ENCODE measurements at places on chromosomes 1 and 21.

DNA sequence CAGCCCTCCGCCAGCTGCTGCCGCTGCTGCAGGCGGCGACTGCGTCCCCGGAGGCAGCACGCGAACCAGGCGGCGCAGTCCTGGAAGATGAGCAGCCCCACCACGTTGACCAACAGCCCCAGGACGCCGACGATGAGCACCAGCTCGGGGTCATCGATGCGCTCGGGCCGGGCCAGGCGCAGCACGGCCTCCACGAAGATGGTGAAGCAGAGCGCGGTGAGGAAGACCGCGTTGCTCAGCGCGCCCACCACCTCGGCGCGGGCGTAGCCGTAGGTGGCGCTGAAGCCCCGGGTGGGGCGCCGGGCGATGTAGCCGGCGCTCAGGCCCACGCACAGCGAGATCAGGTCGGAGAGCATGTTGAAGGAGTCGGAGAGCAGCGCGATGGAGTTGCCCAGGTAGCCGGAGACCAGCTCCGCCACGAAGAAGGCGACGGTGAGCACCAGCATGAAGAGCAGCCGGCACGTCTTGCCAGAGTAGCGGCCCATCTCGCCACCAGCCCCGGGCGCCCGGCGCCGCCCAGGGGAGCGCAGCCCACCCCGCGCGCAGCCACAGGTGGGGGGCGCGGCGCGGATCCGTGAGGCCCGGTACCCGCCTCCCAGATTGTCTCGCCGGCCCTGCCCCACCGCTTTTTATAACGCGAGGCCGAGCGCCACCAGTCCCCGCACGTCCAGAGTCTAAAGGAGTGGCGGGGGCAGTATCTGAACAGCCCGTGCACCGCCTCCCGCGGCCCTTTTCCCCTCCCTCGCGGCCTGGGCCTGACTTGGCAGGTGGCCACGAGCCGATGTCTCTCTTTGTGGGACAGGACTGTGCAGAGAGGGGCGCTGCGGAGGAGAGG lies at the start of gene SLC30A10:
Gene SLC30A10 (minus strand): TSS at position 602 of the 835 bp plus-strand sequence. CDS start 117 bp downstream, at position 485.
- DNase-seq = no peak

DNA sequence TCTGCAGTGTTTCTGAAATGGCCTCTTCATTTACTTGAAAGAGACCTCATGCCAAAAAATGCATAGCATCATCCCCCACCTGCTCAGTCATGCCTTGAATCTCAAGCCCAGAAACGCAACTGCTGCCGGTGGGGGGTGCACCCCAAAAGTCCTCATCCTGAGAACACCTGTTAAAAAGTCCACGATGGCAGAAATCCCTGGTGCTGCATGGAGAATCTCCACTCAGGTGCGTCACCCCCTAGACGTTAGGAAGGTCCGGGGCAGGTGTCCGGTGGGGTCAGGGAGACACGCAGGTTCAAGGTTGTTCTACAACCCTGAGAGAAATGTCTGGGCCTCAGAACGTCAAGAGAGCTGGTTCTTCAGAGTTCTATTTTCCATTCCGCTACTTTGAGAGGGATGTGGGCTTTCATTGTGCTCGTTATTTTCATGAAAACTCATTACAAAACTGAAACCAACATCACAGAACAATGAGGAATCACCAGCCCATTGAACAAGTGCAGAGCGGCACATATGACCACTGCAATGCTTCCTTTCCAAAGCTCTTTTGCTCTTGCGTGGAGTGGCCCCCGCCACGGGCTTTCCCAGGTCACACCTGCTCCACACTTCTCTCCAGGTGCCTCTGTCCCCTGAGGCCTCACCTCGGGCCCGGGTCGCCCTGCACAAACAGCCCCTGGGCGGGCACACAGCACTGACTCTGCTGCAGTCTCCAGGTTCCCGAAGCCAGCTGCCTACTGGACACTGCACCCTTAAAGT lies 201.9 kb downstream of the TOMM20 start:
- no peak for DNase-seq

DNA sequence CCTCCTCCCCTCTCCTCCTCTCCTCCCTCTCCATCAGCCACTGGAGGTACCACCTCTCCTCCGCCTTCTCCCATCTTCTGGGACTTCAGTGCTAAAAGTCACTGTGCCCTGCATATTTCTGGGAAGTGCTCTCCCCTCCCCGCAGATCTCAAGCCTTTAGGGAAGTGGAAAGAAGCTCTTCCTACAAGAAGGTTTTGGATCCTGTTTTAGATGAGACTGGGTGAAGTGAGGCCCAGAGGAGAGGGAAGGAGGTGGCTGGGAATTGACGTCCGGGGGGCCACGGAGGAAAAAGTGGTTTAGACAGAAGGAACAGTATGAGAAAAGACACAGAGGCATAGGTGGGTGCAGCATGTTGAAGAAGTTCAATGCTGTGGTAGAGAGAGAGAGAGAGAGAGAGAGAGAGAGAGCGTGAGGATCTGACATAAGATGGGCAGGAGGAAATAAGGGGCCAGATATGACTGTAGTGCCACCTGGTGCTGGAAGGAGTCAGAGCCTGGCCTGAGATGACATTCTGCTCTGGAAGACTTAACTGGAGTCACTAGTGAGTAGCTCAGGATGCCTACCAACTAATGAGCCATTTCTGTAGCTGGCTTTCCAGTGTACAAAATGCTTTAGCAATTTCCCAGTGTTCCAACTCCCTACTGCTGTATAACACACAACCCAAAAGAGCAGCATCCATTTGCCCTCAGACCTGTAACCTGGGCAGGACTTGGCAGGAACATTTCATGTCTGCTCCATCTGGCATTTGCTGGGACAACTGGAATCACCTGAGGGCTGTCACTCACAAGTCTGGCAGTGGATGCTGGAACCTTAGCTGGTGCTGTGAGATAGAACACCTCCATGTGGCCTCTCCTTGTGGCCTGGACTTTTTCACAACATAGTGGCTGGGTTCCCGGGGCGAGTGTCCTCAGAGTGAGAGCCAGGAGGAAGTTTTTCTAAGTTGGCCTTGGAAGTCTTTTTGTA lies 16.6 kb upstream of the ZSCAN20 start:
- DNase-seq = no peak

DNA sequence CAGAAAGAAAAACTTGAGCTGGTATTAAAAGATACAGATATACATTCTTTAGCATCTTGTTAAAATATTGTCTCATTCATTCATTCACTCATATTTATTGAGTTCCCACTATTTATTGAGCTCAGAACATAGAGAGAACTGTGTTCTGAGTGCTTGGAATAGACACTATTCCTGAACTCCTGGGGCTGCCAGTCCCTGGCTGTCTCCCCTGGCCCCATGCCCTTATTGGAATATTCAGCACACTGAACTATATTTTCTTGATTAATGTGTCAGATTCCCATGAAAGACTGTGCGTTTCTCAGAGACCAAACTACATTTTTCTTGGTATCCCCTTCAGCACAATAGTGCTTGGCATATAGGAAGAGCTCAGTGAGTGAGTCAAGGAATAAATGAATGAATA lies 44.0 kb upstream of the DAB1 start:
- DNase-seq = no peak

GRCh38 chr1:224631462-224632115 lies 15.5 kb downstream of the CNIH3 start:
- DNase-seq = no peak

DNA sequence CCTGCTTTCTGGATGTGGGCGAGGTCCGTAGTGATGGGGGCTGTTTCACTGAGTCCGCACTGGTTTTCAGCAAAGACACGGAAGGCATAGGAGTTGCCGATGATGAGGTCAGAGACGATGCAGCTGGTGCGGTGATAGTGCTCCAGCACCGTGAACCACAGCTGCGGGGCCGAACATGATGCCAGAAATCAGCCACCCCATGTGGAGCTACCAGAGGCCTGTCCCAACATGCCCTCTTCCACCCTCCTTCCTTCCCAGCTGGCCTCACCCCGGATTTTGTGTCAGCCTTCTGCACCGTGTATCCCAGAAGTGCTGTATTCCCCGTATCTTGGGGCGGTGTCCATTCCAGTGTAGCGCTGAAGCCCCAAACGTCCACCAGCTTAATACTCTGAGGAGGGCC lies 10.0 kb downstream of the MYBPHL start:
- DNase-seq = no peak

DNA sequence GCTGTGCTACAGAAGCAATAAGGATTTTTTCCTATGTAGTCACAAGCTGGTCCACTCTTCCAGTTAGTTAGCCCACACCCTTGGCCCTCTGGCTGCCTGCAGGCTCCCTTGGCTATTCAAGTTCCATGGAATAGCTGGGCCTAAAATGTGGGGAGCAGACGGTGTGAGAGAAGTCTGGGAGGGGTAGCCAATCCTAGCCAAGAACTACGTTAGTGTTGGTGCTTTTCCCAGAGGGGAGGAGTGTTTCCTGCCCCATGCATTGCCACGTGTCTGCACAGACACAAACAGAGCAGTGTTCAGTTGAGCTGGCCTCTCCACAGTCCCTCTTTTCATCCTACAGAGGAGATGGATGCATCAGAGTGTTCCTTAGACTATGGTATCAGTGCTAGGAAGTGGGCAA lies 59.0 kb upstream of the IPO9 start:
- DNase-seq = no peak

DNA sequence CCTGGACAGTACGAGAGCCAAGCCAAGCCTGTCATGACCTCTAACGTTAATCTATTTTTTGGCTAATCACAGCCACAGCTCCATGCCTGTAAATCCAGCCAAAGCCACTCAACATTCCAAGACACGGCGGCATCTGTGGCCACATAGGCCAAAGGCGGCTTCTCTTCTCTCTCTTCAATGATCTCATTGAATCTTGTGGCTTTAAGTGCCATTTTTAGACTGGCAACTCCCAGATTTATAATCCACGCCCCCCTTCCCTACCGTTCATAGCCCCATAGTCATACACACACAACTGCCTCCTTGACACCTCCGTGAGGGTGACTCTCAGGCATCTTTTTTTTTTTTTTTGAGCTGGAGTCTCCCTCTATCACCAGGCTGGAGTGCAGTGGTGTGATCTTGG lies 5.7 kb upstream of the SELENON start:
- no peak for DNase-seq

DNA sequence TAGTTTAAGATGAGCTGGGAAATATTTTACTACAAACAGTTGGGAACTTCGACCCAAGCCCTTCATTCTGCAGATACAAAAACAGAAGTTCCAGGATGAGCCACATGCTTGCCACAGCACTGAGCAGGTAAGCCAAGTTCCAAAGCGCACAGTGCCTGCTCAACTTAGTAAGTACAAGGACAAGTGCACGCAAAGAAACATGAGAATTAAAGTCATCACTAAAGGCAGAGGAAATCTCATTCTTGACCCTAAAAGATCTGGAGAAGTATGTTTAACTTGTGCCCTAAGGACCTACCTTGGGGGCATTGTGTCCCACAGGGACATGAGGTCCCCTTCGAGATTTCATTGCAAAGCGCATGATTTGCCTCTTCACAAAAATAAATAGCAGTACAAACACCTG lies 1.2 kb upstream of the UBAP2L start:
- DNase-seq = no peak

- no peak for DNase-seq
Measured at GRCh38 chr1:84031802-84032327, 32.9 kb upstream of the TTLL7 start.
